Adipocyte (in vitro differentiated cells): ENCODE measurements at places on chromosomes 1 and 21.

DNA sequence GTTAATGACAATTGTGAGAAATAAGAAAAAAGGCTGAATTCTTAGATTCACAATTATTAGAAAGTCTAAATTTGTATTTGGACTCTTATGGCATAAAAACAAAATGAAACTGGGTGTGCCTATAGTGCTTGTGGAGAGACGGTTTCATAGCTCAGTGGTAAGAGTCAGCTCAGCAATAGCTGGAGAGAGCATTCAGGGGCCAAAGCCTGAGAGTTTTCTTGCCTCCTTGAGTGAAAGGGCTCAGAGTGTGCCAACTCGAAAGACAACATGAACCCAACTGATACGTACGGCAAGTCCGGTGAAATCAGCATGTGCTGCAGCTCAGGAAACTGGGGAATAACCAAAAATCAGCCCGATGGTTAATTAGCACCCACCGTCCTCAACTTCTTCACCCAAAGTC lies 577.9 kb downstream of the SMYD3 start:
- no peak for DNase-seq

- no peak for DNase-seq
These were observed 12.7 kb upstream of the CD101 start for GRCh38 chr1:116988908-116989307.

- peak; percentile 76 for DNase-seq
These were observed 43.8 kb downstream of the RBM11 start for GRCh38 chr21:14259747-14260146.

DNA sequence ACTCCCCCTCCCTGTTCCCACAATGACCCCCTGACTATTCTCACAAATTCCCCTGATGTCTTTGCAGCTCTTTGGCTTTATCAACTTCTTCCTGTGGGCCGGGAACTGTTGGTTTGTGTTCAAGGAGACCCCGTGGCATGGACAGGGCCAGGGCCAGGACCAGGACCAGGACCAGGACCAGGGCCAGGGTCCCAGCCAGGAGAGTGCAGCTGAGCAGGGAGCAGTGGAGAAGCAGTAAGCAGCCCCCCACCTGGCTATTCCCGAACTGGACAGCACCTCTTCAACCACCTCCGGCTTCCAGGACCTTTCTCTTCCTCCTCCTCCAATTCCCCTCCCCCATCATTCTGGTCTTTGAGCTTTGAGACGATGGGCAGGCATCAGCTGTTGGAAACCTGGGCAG lies 4.4 kb upstream of the ATXN7L2 start:
- DNase-seq = no peak

- no peak for DNase-seq
These were observed 61.9 kb upstream of the RGS1 start for GRCh38 chr1:192513697-192514096.

GRCh38 chr1:106584107-106584506 lies 472.4 kb upstream of the PRMT6 start:
- peak; percentile 7 for DNase-seq

- DNase-seq = no peak
These were observed 25.5 kb upstream of the PTPRF start for GRCh38 chr1:43505077-43505780.

DNA sequence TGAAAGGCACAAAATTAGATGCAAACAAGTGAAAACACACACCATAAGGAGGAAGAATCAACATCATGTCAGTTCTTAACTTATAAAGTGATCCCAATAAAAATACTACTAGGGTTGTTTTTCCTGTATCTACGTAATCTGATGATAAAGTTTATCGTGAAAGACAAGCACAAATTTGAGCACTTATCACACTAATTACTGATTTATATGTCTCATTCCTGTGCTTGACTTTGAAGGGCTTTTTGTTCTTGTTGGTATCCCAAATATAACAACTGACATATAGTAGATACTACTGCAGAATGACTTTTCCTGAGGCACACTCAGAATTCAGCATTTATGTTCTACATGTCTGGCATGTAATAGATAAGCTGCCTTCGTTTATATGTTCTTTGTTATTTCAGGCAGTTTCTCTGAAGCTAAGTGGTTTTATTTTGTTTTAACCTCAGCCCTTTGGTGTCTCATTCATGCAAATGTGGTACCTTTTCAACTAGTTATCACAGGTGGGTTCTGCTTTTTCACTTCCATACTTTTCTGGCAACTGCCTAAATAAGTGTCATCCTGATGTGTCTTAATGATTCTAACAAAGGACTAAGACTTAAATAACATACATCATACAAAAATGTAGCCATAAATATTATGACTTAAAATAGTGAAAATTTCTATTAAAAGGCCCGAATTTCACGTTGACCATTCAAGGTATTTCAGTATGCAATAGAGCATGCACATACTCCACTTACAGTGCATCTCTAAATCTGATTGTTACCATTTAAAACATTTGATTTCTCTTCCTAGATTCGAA lies 73.2 kb downstream of the LRRC8C start:
- no peak for DNase-seq

DNA sequence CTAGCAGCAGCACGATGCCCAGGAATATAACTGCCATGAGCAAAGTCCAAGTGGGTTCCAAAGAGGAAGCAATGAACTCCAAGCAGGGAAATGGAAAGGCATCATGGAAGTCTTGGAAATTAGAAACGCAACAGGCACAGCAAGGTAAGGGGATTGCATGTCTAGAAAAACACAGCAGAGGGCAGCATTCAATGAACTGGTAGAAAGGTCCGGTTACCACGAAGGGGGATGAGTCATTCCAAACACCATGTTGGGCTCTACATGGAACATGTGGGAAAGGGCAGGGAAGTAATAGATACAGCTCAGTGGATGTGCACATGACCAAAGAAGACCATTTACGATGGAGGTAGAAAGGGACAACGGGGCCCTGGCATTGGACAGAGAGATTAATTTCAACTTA lies 36.4 kb downstream of the RXRG start:
- DNase-seq = peak; percentile 4

GRCh38 chr1:98735756-98736155 lies 74.2 kb downstream of the SNX7 start:
- no peak for DNase-seq

- DNase-seq = no peak
These were observed 14.9 kb downstream of the SH2D1B start for GRCh38 chr1:162397039-162397448.

DNA sequence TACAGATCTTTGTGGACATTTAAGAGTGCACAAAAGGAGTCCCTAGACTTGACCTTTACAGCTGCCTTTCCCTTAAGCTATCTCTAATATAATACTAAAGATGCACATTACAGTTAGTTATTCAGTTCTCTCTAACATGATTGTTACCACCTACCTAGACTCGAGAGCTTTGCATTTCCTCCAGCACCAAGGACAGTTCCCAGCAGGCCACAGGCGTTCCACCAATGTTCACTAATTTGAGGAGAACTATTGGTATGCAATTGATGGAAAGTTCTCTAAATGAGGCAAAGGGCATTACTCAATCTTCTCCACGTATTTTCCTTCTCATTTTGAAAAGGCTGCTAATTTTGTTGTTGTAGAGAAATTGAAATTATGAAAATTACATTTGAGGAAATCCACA lies 5.4 kb upstream of the NTNG1 start:
- peak; percentile 81 for DNase-seq

DNA sequence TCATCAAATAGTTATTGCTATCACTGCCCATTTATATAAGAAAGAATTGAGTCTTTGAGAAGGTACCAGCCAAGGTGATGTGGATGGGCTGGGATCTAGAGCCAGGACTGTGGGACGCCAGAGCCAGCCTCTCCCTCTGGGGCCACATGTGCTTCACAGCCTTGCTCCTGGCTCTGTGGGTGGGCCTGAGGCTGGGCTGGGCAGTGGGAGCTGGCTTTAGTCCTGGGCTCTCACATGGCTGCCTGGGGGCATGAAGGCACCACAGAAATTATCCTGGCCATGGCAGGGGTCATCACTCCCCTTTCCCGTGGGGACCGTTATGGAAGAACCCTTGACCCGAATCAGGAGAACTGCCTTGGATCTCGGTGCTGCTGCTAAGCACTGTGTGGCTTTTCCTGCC lies 203.1 kb downstream of the TRABD2B start:
- no peak for DNase-seq
